HL-60 (cell line): ENCODE measurements at places on chromosomes 4 and X.

DNA sequence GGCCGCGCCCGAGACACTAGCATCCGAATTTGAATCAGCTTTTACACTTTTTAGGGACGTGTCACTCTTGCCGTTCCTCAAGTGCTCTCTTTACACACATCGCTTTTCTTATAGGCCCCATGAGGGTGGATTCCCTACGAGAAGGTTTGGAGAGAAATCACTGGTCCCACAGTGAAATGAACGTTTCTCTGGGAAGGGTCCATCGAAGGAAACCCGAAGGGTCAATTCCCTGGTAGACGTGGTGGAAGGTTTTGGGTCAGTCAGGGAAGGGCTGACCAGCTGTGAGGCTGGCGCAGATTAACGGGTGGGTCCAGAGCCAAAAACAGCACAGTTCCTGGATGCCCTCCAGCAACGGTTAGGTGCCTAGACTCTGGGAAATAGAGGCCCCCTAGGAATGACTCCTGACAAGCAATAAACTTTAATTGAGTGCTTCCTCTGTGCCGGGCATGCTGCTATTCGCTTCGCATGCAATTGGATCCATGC lies 35.9 kb downstream of the ETDC start:
- no peak for DNase-seq

GRCh38 chrX:152844256-152844655 lies 13.4 kb downstream of the NSDHL start:
- no peak for DNase-seq

DNA sequence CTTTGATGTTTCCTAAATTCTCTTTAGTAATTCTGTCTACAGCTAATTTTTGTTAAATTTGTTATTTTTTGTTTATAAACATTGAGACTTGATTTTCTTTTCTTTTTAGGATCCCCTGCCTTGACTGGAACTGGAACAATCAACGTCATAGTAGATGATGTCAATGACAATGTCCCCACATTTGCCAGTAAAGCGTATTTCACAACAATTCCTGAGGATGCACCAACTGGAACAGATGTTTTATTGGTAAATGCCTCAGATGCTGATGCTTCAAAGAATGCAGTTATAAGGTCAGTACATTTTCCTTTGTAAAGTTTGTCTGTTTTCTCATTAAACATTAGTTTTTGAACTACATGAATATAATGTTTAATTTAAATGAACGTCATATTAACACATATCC lies 119.4 kb downstream of the FAT4 start:
- no peak for DNase-seq

- DNase-seq = no peak
Measured at GRCh38 chr4:110533940-110534339, 58.0 kb downstream of the ENPEP start.

DNA sequence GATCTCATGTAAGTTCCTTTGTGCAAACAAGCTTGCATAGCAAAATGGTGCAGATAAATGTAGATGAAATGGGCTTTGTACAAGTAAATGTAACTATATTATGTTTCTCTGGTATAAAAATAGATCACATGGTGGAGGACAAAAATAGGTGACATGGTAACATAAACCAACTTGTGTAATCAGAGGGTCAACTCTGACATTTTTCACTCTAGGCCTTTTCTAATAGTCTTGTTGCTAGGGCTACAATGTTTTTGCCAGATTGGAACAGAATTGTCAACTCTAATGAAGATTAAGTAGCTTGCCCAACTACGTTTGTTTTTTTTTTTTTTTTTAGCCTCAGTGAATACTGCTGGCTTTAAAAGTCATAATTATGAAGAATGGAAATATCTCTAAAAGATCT lies 11.5 kb downstream of the MAD2L1 start:
- DNase-seq = no peak

DNA sequence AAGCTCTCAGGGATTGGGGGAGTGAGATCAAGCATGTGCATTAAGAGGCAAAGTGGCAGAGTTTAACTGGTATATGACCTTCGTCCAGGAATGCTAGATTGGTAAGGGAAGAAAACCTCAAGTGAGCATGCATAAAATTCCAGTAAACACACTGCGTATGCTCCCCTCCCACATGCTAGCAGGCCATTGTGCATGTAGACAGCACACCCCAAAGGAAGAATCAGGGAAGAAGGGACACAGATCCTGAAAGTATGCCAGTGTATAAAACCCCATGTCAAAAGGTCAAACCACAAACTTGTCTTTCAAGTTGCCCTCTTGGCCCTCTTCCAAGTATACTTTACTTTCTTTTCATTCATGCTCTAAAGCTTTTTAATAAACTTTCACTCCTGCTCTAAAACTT lies 405.2 kb upstream of the CNKSR2 start:
- no peak for DNase-seq

GRCh38 chr4:4333265-4333706 lies 43.2 kb downstream of the ZBTB49 start:
- peak; percentile 17 for DNase-seq

DNA sequence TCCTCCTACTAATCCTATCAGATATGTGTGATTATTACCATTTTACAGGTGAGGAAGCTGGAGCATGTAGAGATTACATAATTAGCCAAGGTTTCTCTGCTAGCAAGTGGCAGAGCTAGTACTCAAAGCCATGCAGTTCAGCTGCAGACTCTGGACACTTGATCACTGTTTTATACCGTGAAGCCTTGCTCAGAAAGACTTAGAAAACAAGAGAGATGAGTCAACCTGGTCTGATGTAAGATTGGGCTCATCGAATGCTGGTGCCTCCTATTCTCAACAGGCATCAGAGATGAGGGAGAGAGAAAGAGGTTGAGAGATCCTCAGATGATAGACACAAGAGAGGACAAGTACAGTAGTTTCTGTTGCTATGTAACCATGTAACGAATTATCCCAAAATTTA lies 19.0 kb upstream of the PDE5A start:
- DNase-seq = no peak

DNA sequence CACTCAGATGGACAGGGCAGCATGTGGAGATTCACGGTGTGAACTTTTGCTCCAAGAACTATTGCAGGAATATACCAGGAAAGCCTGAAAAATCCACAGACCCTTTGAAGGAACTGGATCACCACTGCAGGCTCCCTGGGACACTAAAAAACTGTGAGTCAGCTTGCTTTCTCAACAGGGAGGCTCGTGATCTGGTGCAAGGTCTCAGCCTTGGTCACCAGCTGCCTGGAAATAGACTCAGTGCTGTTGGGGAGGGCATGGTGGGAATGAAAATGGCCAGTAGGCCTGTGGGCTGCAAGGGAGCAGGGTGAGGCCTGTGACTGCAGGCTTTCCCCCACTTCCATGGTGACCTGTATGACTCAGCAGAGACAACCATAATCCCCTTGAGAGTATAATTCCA lies 426.4 kb upstream of the RPS6KA3 start:
- DNase-seq = no peak

DNA sequence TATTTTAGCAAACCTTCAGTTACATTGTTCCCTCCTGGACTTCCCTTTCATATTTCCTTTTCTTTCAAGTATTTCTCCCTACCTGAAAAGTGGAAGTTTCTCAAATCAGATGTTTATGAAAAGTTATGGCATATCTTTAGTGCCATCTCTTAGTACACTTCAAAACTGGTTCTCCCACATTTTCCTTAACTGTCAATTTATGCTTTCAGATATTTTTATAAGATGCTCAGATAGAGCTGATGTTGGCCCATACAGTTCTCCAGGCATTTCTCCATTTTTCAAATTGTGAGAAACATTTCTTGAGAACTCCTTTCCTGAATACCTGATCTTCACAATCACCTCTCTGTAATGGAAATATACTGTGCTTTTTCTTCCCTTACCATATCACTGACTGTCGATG lies 32.5 kb upstream of the AP1AR start:
- no peak for DNase-seq

DNA sequence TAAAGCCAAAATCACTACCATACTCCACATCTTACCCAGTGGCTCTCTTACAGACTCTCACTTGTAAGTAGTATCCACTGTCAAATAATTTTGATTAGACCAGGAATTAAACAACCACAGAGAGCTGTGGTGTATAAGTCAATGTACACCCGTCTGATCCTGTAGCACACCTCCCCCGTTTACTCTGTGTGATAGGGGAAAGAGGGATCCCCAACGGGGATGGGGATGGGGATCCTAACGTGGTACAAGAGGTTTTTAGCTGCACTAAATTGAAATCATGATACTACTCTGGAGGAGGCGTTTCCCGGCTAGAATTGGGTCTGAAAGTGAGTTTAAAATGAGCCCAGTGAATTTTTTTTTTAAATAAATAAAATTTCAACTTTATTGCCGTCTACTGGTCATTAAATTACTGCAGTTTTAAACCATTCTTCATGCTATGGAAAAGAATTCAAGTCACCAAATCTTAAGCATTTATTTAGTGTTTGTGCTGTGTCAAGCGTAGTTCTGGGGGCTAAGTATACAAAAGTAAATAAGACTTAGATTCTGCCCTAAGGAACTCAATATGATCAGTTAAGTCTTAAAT lies 76.6 kb downstream of the INTS12 start:
- no peak for DNase-seq

- DNase-seq = peak; percentile 38
Measured at GRCh38 chrX:154019633-154020528, at the start of gene IRAK1. TSS of gene IRAK1 (minus strand) at chrX:154019902. CDS start at chrX:154019812, 90 bp downstream.

- no peak for DNase-seq
Measured at GRCh38 chr4:72857787-72858186, 211.7 kb downstream of the COX18 start.

- DNase-seq = no peak
Measured at GRCh38 chr4:147247579-147247978, 233.3 kb upstream of the EDNRA start.

DNA sequence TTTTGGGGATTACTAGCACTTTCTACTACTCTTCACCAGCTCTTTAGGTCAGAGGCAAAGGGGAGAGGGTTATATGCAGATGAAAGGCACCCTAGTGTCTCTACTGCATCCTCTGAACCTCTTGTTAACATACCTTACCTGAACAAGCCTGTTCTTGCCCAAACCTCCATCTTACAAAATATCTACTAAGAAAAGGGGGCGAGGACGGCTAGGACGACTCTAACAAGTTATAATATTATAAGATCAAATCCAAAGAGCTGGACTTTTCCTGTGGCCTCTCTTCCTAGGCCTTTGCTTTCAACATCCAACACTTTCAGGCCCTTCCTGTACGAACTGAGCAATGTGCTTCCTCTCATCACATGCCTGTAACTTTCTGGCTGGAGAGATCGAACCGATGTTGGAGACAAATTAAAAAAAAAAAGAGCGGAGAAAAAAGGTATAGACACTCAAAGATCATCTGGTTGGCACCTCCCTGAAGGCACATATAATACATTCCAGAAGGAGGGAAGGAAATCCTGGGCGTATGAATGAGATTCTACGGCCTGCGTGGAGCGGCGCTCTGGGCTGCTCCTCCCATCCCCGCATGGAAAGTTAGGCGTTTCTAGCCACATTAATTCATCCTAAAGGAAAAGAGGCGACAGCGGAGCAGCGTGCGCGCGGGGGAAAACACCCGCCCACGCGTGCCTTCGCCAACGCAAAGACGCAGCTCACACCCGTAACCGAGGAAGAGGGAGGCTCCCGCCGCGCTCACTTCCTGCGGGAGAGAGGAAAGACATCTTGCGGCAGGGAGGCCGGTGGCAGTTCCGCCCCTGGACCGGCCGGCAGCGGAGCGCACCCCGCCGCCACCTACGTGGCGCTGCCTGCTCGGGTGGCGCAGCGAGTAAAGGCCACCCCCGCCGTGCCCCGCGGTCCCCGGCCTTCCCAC lies 808 bp downstream of the PRDM5 start:
- DNase-seq = peak; percentile 67

DNA sequence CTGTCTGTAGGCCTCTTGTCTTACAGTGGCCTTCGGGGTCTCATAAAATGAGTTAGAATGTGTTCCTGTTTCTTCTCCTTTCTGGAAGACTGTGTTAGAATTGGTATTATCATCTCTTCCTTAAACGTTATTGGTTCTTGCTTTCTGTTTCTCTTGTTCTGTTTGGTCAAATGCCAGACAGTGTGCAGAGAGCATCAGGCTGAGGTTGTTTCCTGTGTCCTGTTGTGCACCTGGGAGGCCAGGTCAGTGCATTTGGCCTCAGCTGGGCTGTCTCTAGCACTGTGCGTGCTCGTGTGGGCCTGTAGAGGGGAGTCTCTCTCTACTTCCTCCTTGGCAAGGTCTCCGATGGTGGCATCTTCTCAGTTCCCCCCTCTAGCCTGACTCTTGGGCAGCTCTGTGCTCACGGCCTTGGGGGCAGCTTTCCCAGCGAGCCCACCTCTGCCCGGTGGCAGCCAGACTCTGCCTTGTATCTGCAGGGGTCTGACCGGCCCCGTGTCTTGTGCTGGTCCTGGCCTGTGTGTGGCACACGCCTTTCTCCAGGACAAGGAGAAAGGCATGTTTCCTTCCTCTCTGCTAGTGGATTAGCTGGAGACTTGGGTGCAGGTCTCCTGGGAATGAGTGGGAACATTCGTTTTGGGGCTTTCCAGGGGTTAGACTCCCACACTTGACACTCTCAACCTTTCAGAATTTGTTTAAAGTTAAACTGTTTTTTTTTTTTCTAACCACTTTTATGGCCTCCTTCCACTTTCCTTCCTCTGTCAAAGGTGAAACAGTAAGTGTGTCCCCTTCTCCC lies 62.3 kb downstream of the FAM193A start:
- DNase-seq = peak; percentile 70

- DNase-seq = no peak
Measured at GRCh38 chr4:118206627-118207026, 146.2 kb downstream of the PRSS12 start.

GRCh38 chr4:165944900-165945299 lies 71.9 kb downstream of the TLL1 start:
- DNase-seq = no peak

DNA sequence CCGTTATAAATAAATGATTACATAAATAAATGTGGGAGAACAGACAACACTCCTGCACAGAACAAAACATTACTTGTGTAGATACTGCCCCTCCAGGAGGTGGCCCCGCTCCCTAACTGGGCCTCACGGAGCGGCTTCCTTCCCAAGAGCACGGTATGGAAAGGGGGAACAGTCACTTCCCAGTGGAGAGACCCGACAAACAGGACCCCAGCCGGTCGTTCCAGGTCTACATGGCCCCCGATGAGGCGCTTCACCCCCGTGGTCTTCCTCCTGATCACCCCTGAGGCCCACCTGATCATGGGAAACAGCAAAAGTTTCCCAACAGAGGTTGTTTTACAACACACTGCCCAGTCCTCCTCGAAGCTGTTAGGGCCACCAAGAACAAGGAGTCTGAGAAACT lies 6.6 kb upstream of the SLC6A8 start:
- DNase-seq = no peak

- no peak for DNase-seq
Measured at GRCh38 chr4:2256781-2257191, 5.1 kb downstream of the MXD4 start.

- no peak for DNase-seq
Measured at GRCh38 chr4:58941286-58941685, 1831.1 kb upstream of the IGFBP7 start.
